B cell (primary cell): ENCODE measurements at places on chromosomes 1 and 21. TPM values are rescaled to one million over a fixed set of nuclear protein-coding genes. Genes with fewer than 3 reads are reported as not detected.

- no peak for DNase-seq
These were observed 5.4 kb downstream of the COL9A2 start for GRCh38 chr1:40311692-40312091.

GRCh38 chr21:46266946-46267345, 18.5 kb downstream of the MCM3AP start:
- DNase-seq = no peak

- no peak for DNase-seq
These were observed 110.8 kb upstream of the KAZN start for GRCh38 chr1:14487671-14488070.

DNA sequence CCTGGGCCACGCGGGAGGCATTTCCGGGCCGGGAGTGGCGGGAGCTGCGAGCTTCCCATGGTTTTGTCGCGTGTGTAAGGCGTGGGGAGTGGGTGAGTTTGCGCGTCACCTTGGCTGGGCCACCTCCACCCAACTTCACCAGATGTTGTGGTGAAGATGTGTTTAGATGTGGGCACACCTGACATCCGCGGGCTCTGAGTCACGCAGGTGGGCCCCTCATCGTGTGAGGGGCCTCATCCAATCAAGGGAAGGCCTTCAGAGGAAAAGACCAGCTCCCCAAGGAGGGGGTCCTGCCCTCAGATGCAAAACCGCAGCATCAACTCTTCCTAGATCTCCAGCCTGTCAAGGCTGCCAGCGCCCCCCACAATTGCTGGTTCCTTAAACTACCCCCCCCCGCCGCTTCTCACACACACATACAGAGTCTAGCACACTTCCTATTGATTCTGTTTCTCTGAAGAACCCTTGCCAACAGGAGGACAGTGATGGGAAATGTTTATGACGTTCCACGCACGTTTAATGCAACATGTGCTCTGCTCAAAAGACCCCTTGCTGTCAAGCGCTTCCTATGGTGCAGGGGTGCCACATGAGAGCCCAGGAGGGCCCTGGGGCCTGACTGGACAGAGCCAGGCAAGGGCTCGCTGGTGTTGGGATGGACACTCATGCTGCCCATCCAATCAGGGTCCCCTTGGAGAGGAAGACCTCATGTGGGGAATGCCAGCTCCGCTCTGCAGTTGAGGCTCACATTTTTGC, 11.9 kb downstream of the ACTRT2 start:
- no peak for DNase-seq

DNA sequence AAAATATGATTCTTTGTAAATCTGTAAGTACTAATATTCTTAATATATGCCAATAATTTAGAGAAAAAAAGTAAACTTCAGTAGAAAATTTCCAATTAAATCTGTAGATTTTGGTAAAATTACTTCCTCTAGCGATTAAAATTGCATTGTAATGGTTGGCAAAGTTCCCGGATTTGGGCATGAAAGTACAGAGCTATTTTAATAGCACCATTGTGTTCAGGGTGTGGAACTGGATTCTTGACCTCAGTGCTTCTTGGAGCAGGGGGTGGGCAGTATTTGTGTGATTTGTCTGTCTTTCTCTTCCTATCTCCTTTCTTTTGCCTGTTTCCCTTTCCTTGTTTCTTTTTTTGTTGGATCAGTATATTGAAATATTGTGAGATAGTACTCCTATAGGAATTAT, 72.1 kb downstream of the DNM3 start:
- no peak for DNase-seq

DNA sequence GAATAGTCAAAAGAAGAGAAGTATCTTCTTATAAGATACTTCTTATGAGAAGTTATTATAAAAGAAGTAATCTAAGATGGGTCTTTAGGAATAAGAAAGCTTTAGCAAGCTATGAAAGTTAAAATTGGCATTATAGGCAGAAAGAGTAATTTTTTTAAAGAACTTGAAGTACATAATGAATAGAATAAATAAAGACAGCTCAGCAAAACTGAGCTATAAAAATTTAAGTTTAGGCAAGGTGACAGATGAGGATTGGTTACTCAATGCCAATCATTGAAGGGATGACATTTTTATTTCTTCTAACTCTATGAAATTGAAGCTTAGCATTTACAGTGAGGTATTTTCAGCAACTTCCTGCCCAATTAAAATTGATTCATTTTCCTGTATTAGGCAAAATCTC, 966.8 kb downstream of the BRINP3 start:
- DNase-seq = no peak

GRCh38 chr1:184392779-184393522, 6.1 kb downstream of the C1orf21 start:
- DNase-seq = no peak

DNA sequence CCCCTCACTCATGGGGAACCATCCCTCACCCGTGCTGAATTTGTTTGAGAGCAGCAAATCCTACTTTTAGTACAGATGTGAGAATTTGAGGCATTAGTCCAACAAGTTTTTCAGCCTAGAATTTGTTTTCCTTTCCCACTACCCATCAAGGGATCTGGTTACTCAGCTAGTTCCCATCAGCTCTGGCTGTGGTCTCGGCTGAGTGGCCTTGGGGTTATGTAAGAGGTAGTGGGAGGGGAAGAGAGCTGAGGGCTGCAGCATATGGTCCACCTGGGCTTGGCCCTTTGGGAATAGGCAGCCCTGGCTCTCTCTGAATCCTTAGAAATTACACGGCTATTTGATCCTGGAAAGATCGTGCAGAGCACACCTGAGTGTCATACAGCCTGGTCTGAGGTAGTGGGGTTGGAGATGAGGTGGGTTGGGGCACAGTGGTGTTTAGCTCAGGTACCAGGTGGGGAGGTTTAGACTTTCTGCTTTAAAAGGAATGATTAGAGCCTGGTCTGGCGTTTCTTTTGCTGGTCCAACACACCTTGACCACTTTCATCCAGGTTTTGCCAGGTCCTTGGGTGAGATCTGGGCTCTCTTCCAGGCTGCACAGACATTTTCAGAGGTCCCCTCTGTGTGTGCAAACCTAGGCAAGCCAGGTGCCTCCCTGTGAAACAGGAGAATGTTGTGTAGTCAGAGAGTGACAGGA, 4.2 kb downstream of the GSTM4 start:
- DNase-seq = no peak

Gene IRF6
- 0.18 and 0.46 TPM in 2 replicates for polyA plus RNA-seq
